ENCODE measurements at places on chromosomes 13 and 19.
A peak's percentile ranks its signal among the peaks of the same experiment; 100 is the strongest.

GRCh38 chr19:16428372-16429036, 43.3 kb downstream of the EPS15L1 start:
- DNase-seq = no peak

GRCh38 chr13:111211789-111212516, 96.8 kb downstream of the ARHGEF7 start:
- no peak for DNase-seq

DNA sequence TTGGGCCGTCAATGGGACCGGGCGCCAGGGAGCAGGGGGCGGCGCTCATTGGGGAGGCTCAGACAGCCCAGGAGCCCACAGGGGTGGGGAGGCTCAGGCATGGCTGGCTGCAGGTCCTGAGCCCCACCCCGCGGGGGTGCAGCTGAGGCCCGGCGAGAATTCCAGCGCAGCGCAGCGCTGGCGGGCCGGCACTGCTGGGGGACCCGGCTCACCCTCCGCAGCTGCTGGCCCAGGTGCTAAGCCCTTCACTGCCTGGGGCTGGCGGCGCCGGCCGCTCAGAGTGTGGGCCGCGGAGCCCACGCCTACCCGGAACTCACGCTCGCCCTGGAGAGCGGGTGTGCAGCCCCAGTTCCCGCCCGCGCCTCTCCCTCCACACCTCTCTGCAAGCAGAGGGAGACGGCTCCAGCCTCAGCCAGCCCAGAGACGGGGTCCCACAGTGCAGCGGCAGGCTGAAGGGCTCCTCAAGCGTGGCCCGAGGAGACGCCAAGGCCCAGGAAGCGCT, 1227.4 kb downstream of the PCDH17 start:
- no peak for DNase-seq

- DNase-seq = no peak
Measured at GRCh38 chr19:52566588-52566987, 3.5 kb upstream of the ZNF701 start.

DNA sequence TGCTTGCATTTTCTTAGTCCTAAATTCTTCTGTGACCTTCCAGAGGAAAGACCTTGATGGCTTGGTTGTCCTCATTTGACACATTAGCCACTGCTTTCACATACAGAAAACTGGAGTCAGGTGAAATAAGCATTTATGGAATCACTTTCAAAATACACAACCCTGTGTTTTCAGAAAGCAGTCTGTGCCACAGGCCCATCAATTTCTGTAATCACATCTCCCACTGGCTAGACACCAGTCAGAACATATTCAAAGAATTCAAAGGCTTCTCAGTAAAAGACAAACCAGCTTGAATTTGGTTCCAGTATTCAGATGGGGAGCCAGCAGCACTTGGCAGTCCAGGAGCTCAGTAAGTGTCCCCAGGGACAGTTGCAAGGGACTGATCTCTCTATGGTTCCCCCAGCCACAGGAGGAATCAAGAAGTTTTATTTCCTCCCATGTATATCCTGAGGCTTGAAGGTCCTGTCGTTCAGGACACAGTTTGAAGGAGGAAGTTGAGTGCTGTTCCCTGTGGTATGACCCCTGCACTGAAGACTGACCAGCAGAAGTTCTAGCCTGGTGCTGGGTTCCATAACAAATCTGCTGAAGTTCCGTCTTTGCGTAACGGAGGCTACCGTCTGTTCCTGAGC, 214.3 kb downstream of the FOXO1 start:
- DNase-seq = no peak

DNA sequence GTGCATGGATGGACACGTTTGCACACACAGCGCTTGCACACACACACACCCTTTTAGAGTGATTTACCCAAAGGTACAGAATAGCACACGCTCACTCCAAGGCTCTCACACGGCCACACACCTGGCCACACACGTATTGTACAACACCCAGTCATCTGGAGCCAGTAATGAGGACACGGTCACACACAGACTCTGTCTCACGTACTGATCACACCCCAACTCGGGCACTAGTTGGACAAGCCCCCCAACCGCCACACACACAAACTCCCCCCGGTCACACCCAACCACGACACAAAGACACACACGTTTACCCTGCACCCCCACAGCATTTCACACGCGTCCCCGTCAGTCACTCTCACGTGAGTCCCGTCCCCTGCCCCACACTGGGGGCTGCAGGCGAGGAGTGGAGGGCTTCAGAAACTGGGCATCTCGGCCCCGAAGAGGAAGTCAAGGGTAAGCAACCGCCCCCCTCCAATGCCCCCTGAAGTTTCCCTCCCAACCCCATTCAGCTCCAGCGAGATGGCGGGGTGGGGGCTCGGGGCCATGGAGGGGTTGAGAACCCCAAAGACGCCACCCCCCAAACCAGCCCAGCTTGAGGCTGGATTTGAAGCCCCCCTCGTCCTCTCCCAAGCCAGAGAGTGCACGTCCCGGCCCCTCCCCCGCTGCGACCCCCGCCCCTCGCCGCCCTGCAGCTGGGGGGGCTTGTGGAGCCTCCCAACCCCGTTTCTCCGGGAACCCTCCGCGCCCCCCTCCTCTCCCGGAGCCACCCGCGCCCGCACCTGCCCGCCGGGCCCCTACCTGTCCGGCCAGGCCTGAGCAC, 599 bp downstream of the OLFM2 start:
- DNase-seq = no peak

GRCh38 chr13:25237083-25237482, 50.2 kb downstream of the MTMR6 start:
- DNase-seq = no peak

DNA sequence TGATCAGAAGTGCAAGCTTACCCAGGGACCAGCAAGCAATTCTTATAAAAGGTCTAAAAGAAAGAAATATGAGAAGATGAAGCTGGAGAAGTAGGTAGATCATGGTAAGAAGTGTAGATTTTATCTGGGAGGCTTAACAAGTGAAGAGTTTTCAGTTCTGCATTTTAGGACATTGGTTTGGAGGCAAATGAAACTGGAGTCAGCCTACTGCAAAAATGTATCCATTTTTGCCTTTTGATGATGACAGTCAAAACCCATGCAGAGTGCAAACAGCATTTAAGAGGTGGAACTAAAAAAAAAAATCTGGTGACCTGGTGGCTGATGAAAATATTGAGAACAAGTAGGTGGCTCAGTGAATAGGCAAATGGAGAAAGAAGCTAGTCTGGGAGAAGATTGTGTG, 216.9 kb downstream of the DNAJC15 start:
- DNase-seq = no peak

DNA sequence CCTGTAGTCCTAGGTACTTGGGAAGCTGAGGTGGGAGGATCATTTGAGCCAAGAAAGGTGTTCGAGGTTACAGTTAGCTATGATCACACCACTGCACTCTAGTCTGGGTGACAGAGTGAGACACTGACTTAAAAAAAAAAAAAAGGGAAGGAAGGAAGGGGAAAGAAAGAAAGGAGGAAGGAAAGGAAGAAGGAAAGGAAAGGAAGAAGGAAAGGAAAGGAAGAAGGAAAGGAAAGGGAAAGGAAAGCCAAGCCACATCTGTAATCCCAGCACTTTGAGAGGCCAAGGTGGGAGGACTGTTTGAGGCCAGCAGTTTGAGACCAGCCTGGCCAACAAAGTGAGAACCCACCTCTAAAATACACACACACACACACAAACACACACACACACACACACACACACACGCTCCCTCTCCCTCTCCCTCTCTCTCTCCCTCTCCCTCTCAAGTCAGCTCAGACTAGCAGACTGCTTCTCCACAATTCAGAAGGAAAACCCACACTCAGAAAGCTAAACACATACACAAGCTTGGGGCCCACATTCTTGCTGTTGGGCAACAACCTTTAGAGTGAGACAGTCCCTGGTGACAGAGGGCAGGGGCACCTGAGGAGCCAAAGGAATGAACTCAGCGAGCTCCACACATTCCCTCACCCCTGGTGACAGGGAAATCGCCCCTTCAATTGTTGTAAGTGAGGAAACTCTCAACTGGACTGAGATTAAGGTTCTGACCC, 2.7 kb downstream of the ZNF709 start:
- no peak for DNase-seq

DNA sequence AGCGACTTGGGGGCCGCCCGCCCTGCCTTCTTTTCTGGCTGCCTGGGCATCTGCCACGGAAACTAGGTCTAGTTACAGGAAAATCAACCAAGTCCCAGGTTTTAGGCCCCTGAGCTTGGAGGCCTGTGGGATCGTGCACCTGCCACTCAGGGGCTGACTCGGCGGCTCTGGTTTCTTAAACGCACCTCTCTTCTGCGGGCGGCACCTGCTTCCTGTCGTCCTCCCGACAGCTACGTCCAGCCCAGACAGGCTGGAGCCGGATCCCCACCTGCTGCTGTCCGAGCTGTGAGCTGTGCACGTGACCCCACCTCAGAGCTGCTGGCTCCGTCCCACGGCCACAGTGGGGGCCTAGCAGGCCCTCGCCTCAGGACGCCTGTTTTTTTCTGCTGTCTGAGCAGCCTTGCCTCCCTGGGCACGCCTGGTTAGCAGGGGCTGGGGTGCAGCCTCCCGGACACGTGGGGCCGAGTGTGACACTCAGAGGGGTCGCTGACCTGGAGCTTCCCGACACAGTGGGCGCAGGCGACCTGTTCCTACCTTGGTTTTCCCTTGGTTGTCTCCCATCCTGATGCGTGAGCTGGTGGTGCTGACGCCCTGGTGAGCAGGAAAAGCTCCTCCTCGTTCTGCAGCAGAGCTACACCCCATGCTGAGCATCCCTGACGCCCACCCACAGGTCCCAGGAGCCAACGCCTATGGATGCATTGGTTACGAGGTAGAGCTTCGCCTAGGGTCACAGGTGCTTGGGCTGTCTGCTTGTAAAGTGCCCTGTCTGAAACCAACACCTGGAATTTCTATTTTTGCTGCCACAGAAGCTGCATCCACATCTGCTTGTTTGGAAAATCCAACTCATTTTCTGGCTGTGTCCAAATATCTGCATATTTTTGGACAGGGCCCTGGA, 17.5 kb downstream of the TMEM255B start:
- DNase-seq = no peak

DNA sequence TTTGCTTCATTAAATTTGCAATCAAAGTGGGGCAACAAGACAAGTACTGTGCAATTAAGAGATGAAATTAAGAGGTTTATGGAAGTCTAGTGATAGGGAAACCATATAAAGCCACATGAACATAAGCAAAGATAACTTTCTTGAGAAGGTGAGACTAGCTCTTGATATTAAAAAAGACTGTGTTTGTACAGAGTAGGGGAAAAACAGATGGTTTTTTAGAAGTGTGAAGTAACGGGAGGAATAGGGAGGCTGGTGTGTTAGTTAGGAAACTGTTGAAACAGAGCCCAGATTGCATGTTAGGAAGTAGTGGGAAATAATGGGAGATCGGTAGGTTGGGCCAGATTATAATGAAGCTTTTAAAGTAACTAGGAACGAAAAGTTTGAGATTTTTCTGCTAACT, 149.8 kb upstream of the FREM2 start:
- DNase-seq = no peak

DNA sequence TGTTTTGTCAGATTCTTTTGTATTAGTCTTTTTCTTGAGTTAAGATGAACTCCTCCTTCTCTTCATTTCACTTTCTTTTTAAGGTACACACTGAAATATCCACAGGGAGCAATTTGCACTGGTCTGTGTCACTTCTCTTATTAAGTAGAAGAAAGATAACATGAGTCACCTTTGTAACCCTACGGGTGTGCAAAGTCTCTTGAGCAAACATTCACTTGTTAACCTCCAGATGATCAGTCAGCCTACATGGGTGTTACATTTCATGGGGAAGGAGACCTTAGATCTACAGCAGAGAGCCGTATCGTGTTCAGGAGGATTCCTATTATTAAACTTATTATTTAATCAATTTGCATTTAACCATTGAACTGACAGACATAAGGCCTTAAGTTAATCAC, 5.1 kb downstream of the ZNF507 start:
- DNase-seq = no peak

GRCh38 chr19:30540761-30541160, 168.6 kb downstream of the ZNF536 start:
- no peak for DNase-seq

GRCh38 chr13:41694545-41695301, 237.4 kb downstream of the RGCC start:
- peak; percentile 86 for DNase-seq

DNA sequence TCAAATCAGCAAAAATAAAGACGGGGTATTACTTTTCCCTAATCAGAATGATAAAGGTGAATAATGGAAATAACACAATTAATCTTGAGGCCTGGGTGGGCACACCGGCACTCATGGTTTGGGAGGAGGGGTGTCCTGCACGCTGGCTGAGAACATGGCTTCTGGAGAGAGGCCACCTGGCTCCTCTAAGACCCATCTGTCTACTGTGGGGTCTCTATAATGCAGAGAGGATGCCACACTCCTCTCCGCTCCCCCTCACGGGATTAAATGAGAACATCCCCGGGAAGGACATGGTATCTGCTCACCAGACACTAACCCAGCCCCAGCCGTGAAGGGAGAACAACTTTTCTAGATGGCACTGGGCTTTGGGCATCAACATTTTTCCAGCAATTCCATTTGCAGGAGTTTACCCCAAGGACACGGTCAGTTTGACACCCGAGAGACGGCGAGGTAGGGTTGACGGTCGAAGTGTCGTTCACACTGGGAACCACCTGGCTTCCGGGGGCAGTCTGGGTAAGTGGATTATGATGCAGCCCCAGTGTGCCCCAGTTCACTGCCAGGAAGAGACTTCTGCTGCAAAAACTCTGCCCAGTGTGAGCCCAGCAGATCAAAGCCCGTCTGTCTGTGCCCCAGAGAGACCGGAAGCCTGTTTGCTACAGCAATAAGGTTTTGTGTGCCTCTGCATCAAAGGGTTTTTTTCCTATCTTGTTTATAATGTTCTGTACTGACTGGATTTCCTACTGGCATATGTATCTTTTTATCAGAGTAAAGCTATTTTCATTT, 56.6 kb downstream of the CEBPG start:
- DNase-seq = no peak

DNA sequence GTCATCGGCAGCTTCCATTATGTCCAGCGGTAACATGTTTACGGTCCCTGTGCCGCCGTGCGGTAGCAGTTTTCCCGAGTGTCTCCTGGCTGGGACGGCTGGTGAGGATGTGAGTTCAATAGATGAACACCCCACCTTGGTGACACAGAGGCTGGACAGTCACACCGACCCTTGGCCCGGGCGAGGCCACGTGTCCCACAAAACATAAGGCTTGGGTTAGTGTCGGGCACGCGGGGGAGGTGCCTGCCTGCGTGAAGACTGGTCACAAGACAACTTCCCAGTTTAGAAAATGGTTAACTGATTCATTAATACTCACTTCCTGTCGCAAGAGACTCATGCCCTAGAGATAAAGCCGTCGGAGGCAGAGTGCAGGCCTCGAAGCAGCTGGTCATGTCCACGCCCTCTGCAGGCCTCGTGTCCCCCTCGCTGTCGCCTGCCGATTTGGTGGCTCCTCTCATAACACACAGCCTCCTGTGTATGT, 17.2 kb downstream of the RASA3 start:
- DNase-seq = peak; percentile 74

Measured in ACHN (cell line).